Cardiac muscle cell (in vitro differentiated cells and primary cell): ENCODE measurements at places on chromosomes 3 and 15.

DNA sequence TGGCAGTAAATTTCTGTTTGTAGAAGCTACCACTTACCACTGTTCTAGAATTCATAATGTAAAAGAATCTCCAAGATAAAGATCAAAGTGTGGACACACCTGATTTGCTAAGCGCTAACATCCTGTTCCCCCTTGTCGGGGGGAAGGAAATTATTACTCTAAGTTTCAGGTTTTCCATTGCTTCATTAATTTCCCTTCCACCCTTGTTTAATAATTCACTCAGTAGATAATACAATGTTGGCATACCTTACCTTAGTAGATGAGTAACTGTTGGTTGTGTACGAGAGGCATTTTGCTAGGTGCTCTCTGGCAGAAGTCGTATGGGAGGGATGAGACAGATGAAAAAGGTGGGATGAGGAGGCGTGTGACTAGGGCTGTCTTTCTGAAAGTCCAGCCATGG lies 641.2 kb upstream of the ARRDC4 start:
- no peak for DNase-seq

DNA sequence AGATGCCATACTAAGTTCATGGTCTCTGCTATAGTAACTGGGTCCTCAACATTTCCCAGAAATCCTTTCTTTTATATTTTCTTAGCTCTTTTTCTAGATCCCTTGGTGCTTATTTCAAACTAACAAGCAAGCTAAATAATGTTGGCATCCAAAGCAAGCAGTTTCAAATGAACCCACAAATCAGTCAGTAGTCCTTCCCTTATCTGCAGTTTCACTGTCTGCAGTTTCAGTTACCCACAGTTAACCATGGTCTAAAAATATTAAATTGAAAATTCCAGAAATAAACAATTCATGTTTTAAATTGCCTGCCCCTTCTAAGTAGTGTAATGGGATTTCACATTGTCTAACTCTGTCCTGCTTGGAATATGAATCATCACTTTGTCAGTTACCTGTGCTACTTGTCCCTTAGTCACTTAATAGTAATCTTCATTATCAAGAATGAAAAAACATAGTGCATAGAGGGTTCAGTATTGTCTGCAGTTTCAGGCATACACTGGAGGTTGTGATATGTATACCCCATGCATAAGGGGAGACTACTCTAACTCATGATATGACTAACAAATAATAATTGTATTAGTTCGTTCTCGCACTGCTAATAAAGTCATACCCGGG lies 633.7 kb downstream of the MECOM start:
- DNase-seq, result no peak

GRCh38 chr3:115659253-115660220 lies 36.2 kb downstream of the GAP43 start:
- no peak for DNase-seq

GRCh38 chr3:108599677-108600409 lies 10.3 kb downstream of the DZIP3 start:
- DNase-seq, result no peak

DNA sequence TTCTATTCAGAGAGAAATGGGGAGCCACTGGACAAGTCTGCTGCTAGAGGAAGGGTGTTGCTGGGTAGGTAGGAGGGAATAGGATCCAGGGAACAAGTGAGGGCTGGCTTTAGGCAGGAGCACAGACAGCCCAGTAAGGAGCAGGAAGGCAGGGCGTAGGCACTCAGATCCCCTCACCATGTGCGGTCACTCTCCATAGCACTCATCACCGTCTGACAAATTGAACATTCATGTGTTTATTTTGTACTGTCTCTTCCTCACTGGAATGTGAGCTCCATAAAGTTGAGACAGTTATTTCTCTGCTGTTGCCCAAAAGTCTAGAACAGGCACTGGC lies 24.2 kb upstream of the LRRC34 start:
- DNase-seq, result no peak

- DNase-seq, result peak; percentile 16
Observed at GRCh38 chr15:87589134-87589533, 667.4 kb downstream of the NTRK3 start.

GRCh38 chr15:101062063-101062462 lies 142.9 kb downstream of the LRRK1 start:
- no peak for DNase-seq

GRCh38 chr3:139718415-139718814 lies 40.6 kb upstream of the NMNAT3 start:
- peak; percentile 41 for DNase-seq

DNA sequence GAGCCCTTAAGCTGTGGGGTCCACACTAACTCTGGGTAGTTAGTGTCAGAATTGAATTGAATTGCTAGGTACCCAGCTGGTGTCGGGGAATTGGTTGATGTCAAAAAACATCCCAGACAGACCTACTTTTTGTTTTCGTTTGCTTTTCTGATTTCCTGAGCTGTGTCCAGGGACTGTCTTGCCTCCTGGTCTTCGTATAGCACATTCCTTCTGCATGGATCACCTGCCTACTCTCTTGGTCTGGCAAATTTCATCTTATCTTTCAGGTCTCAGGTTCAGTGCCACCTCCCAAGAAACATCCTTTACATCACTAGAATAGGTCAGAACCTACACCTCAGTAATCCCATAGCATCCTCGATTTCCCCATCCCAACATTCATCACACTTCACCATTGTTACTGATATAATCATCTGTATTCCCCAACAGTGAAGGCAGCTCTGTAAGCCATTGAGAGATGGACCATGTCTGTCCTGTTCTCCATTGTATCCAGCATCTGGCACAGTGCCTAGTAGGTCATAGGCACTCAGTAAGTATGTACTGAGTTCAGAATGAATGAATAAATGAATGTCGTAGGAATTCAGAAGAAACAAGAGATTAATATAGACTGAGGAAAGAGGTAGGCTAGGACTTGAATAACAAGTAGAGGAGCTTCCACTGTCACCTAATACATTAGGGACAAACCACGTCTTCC lies 81.2 kb downstream of the ANP32A start:
- DNase-seq, result no peak

GRCh38 chr3:161273589-161274218 lies 52.6 kb downstream of the NMD3 start:
- DNase-seq, result peak; percentile 66

DNA sequence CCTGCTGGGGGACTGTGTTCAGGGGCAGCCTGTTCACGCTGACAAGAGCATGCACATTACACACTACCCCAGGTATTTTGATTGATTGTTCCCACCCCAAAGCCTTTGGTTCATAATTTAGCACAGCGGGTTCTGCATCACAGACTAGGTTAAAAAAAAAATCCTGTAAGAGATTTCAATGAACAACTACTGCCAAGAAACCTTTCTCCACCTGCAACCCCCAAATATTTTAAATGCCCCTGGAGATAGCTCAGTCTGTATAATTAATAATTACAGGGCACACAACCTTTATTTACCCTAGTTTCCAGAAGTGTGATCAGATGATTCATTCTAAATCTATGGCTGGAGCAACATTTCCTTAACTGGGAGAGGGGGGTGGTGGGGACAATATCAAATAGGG lies 87.6 kb downstream of the NR2F2 start:
- no peak for DNase-seq

DNA sequence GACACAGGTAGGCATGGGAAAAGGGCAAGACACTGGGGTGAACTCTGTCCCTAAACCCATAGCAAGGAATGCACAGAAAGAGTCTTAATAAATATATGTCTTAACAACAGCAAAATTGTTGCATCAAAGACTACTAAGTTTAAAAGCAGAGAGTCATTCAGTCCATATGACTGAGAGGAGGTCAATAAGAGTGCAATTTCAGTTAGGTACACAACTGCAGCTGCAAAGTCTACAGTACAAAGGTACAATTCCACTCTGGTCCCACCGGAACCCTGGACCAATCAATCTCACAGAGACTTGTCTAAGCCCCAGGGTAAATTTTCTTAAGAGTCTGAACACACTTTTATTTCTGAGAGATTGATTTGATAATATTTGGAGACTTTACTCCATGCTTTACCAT lies 6.9 kb downstream of the CP start:
- DNase-seq, result no peak

DNA sequence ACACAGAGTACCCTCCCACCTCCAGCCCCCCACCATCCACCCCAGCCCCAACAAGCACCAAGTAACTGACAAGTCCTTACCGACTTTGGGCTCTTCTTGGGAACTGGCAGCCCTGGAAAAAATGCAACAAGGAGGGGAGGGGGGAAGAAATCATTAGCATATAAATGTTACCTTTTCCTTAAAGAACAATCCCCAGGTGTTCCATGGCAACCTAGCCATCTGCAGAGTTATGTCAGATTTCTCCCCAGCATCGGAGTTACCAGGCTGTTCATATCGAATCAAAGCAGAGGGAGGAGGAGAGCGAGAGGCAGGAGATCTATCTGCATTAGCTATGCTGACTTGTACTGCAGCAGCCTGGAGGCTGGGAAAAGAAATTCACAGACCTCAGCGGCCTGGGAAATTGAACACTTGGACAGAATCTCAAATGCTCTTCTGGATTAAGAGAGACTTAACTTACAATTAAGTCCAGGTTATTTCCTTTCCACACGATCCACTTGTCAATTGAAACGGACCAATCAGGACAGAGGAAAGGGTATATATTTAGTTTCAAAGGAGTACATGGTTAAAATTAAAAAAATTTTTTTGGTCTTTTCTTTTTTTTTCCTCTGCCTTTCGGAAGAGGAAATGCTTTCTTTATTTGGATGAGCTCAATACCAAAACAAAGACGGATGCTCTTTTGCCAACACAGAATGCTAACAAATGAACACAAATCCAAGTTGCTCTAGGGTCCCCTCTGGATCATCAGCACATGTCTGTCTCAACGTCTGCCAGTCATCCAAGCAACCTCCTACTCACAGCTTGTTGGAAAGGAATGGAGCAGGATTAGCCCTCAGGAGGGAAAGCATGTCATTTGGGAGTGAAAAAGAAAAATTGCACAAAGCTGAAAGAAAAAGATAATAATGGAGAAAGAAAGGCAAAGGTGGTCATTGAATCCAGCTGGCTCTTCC lies 637.1 kb downstream of the MAGI1 start:
- peak; percentile 22 for DNase-seq

GRCh38 chr3:53493595-53493962 lies 832 bp upstream of the CACNA1D start:
- DNase-seq, result peak; percentile 27

DNA sequence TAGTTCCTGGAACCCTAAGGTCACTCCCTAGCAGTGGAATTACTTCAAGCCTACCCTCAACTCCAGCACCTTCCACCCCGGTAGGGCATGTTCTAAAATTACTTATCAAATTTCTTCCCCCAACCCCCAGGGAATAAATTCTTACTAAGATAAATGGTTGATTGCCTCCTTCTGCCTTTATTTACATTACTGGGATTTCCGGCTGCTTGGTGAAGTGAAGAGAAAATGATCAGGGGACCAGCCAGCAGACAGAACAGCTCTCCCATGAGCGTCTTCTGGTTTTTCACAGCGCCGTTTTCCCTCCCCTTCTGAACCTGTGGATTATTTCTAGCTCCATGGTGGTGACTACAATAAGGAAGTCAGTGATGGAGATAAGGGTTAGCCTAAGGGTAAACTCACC lies 521.5 kb upstream of the PPP2R3A start:
- DNase-seq, result no peak

DNA sequence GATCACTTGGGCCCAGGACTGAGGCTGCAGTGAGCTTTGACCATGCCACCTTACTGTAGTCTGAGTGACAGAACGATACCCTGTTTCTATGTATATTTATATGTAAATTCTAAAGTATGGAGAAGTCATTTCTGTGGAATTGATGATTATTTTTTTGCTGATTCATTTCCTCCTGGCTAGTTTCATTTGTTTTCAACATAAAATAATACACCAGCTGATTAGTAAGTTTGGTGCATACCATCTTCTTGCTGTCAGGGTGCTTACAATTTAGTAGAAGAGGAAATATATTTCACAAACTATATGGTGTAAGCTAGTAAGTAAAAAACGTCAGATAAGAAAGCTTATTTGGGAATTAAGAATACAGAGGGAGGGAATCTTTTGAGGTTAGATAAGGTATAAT lies 36.0 kb downstream of the SLC25A26 start:
- DNase-seq, result peak; percentile 7

DNA sequence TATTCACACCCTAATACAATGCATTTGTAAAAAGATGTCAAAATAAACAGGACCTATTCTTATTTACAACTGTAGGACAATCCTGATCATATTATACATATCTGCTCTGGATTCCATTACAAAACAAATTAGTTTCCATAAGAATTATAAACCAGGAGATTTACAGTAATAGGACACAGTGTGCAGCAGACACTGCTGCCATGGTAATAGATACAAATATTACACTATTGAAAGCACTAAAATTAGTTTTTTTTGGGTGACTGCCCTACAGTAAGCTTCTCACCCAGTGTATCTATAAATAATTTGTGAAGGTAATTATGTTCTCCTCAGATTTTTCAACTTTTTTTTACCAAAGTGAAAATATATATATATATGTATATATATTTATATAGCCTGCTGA lies 47.9 kb downstream of the USF3 start:
- DNase-seq, result no peak

DNA sequence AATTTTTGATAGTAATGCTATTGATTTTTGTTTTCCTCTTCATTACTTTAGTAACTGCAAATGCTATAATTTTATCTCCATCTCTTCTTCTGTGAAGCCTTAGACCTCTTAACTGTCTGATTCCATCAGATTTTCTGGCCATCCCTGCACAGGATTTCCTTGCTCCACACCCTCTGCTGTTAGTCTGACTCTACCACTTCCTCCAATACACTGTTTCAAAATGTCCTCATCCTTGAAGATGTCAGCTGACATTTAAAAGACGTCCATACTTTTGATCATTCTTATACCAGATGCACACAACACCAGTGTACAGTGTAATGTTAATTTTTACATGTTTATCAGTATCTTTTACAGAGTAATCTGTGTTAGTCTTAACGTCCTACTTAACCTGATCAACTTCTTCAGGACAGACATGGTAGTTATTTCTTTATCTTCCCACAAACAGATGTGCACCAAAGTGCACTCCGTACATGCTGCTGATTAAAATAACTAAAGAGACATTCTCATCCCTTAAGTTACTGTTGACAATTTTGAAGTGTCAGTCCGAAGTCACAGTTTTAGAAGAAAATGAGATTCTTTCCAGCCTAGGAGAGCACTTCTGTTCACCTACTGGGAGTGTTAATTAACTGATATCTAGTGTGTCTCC lies 102.4 kb upstream of the RASGRP1 start:
- no peak for DNase-seq

DNA sequence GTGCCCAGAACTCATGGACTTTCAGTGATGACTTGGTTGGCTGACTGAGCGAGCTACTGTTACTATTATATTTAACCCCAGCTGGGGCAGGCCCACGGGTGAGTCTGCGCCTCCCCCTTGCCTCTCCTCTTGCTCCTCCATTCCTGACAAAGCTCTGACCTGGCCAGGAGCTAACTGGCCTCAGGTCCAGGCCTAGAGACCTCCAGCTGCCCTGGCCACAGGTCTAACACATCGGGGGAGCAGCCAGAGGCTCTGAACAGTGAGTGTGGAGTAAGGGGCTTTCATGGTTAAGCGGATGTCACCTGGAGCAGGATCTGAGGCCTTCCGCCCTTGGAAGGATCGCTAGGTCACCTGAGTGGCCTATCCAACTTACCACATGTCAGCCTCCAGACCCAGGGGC lies 96.3 kb upstream of the HERC1 start:
- DNase-seq, result no peak

GRCh38 chr3:154584974-154585373 lies 155.0 kb upstream of the GPR149 start:
- DNase-seq, result no peak

GRCh38 chr3:34065901-34066300 lies 267.5 kb downstream of the PDCD6IP start:
- DNase-seq, result no peak
